ENCODE measurements at places on chromosomes 1 and 21. TPM values are rescaled to one million over a fixed set of nuclear protein-coding genes. Genes with fewer than 3 reads are reported as not detected.

GRCh38 chr1:81509594-81509993, 291.1 kb upstream of the ADGRL2 start:
- no peak for DNase-seq

DNA sequence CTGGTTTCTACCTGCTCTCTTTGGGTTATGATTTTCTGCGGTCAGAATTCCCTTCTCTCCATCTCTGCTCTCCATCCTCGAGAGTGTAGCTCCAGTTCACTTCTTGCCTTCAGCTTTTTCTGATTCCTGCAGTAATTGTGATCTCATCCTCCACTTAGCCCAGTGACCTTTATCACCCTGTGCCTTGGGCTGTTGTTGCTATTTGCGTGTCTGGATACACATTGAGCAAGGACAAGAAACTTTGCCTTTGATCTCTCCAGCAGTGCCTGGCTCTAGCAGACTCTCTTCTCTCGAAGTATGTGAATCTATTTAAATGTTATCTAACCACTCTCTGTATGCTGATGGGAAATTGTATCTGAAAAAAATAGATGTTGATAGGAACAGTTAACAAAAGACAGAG, 76.4 kb upstream of the MARK1 start:
- no peak for DNase-seq

DNA sequence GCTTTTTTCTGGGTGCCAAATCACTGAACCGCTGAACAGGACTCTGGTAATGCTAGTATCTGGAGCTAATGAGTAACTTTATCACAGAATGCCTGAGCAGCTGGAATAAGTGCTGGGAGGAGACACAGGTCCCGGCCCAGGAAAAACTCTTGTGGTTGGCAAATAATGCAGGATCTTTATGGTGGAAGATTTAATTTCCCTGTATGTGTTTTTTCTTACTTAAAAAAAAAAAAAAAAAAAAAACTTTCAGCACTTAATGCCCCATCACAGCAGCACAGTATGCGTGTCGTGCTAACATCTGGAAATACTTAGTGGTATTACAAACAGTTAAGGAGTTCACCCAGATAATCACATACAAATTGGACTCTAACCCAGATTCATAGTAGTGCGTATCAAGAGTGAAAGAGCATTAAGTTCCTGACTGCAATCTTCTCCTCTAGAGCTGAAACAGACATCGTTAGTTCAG, 220.7 kb downstream of the TOMM20 start:
- DNase-seq, result no peak

DNA sequence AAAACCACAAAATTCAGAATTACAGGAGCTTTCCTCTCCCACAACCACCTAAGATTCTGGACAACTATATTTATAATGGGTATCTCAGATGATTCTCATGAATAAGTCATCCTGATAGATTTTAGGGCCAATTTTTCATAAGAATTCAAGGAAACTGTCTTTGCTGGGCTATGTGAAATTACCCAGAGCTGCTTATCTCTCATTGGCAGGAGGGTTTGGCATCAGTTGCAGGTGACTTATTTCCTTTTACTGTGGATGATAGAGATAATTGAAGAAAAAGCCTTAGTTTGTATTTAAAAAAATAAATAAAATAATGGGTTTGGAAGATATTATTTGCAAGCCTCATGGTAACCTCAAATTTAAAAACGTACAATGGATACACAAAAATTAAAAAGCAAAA, 38.2 kb upstream of the WDR26 start:
- no peak for DNase-seq

GRCh38 chr21:45508607-45509565, 33.4 kb downstream of the SLC19A1 start:
- no peak for DNase-seq

GRCh38 chr1:160711602-160712311, at the start of gene CD48:
Gene CD48 (minus strand): TSS chr1:160711822. CDS start chr1:160711763, 59 bp downstream.
- DNase-seq, result no peak

DNA sequence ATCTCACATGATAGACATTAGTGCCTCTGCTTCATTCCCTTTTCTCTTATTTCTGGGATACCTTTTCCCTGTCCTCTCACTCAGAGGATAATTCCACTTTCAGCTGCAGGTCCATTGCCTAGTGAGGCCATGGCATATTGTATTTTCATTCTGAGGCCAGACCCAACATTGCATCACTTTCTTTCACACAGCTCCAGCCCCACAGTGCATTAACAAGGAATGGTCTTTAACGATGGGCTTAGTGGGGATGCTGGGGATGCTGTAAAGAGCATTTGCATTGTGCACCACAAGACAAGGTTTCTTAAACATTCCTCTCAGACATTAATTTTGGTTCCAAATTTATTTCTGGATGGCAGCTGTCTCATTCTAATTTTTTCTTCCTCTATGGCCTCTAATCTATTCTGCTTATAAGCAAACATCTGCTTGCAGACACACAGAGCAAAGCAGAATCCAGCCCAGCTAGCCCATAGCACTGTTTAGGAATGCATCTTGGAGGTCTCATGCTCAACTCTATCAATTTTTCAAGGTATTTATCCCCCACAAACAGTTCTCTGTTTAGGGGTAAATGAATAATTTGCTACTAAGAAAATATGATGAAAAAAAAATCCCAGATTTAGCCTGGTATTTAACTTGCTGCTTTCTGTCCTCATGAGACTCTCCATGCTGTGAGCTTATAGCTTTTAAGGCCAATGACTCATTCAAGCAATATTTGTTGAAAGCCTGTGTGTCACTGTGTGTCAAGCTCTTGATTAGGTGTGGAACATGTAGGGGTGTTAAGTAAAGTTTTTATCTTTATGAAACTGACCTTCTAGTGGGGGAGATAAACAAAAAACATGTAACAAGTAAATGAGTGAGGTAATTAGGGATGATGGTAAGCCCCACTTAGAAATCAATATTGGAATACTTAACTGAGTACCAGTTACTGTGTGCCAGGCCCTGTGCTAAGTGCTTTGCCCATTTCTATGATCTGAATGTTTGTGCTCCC, 44.5 kb upstream of the CCDC190 start:
- no peak for DNase-seq

GRCh38 chr1:66623812-66624211, 89.9 kb downstream of the SGIP1 start:
- DNase-seq, result no peak

DNA sequence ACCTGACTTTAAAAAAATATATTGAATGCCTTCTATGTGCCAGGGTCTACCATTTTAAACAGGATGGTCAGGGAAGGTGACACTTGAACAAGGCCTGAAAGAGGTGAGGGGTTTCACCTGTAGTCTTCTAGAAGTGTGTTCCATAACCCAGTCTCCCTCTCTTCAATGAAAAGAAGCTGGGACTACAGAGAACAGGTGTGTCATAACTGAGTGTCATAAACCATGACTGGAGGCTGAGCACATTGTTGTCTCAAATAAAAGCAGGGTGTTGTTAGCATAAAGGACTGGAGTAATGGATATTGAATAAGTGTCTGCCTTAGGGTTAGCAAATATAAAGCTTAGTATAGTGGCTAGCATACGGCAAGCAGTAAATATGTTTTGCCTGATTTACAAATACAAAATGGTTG, 65.4 kb downstream of the SYDE2 start:
- no peak for DNase-seq

- no peak for DNase-seq
These were observed 17.1 kb downstream of the SOAT1 start for GRCh38 chr1:179310721-179311120.

BTG2 gene
- 146 TPM for total RNA-seq

IPP gene
- 11.7 TPM for total RNA-seq

TXNDC12 gene
- 26.6 TPM for total RNA-seq

PTPRC gene
- total RNA-seq, result 8.3 TPM

KRTAP6-2 gene
- not detected for total RNA-seq

TBX19 gene
- total RNA-seq, result 3.1 TPM

SH2D1B gene
- total RNA-seq, result not detected

CFAP107 gene
- 0.13 TPM for total RNA-seq

Measured in lower leg skin (tissue), 4 donors.